ENCODE measurements at places on chromosomes 3 and 15.

DNA sequence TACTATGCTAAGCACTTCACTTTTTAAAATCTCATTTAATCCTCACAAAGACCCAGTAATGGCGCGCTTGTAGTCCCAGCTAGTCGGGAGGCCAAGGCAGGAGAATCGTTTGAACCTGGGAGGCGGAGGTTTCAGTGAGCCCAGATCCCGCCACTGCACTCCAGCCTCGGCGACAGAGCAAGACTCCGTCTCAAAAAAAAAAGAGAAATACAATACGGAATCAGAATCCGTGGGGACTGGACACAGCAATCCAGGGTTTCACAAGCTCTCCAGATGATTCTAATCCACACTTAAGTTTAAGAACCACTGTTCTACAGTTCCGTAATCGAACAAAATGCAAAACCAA is 426 bp upstream of the SUMF1 start:
- DNase-seq: no peak

DNA sequence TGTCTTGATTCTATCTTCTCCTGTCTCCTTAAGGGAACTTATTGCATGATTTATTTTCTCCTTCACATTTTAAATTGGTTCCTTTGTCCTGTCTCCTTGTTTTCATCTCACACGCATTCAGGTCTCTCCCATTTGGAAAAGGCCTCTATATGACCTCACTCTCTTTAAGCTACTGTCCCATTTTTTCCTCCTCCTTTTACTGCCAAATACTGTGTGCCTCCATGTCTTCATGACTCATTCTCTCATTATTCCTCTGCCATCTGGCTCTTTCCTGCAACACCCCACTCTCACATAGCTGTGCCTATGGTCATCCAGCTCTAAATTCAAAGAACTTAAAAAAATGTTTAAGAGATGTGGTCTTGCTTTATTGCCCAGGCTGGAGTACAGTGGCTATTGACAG is 48.0 kb downstream of the TYRO3 start:
- DNase-seq: no peak

- no peak for DNase-seq
Observed at GRCh38 chr3:28912120-28912885, 368.6 kb upstream of the RBMS3 start.

DNA sequence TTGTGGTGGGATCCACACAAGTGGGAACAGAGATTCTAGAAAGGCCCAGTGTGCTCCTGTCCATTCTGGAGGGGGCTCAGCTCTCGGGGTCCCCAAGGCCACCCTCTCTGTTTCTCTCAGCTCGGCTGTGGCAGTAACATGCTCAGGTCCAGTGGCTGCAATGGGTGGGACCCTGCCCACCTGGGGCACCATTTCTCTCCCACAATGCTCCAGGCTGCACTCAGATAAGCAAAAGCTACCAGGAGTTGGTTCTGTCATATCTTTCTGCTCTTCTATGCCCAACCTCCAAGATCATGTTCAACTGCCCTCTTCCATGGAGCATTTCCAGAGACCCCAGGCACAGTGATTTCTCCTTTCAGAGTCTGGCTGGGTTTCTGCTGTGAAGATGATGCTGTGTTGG is 40.8 kb downstream of the ITGA11 start:
- no peak for DNase-seq

- DNase-seq: no peak
Observed at GRCh38 chr3:17033516-17034168, 148.9 kb downstream of the PLCL2 start.

DNA sequence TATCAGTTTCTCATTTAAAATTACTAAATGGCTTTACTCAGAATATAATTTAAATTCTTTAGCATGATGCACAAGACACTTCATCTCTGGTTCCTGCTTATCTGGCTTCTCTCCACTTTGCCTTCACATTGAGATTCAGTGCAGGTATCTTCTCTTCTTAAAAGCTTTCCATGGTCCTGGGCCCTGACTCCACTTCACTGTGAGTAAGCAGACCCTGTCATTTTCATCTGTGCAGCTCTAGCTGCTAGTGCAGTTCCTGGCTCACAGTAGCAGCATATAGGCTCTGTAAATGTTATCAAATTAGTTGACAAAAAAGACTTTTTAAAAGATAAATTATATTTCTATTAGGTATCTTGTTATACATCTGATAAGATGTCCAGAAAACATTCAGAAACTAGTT is 58.8 kb downstream of the BCHE start:
- no peak for DNase-seq

GRCh38 chr3:59245300-59245858 is 195.6 kb upstream of the CFAP20DC start:
- DNase-seq: no peak

GRCh38 chr3:192831111-192831644 is 86.5 kb downstream of the MB21D2 start:
- no peak for DNase-seq

DNA sequence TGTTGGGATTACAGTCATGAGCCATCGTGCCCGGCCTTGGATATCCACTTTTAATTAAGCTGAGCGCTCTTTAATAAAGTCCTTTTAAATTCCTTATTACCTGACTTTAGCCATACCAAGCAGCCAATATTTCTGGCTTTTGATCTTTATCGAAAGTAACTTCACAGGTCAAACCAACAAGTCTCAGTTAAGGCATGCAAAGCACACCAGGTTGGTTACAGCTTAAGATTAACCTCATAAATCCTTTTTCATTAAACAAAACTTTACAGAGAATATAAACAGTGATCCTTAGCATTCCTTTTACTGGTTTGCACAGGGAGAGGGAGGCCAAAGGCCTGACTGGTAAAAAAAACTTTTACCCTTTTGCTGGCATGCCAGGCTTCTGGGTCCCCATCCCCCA is 17.7 kb downstream of the ZNF662 start:
- DNase-seq: no peak

GRCh38 chr3:84440291-84440690 is 518.5 kb upstream of the CADM2 start:
- no peak for DNase-seq

GRCh38 chr3:130968221-130968620 is 58.4 kb downstream of the ASTE1 start:
- DNase-seq: no peak

DNA sequence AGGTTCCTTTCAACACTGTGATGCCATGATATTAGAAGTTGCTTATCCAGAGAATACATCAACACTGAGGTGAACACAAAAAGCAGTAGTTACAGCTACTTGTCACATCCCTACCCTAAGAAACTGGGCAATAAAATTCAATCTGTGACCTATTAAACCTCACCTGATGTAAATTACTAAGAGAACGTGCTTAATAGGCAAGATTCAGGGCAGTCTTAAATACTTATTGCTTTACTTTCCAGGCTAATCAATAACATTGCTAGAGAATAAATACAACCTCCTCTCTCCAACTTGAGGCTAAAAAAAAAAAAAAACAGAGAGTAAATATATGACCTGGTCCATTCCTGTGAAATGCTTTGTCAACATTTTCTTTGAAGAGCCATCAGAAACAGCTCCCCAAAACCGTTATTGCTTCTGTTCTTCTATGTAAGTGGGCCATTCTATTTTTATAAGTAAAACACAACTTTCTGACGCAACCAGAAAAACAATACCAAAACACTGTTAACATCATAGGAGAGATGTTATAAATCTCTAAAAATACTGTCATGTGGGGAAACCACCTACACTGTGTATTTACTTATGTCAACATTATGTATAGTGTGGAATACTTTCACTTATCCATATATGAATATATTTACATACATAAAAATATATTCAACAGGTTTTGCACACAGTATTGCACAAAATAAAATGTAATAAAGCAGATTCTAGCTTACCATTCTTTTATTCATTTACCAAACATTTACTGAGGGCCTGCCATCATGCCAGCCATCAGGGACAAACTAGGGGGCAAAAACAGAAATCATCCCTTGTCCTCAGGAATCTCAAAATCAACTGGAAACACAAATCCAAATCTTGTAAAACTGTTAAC is 2.7 kb downstream of the NKIRAS1 start:
- DNase-seq: no peak

DNA sequence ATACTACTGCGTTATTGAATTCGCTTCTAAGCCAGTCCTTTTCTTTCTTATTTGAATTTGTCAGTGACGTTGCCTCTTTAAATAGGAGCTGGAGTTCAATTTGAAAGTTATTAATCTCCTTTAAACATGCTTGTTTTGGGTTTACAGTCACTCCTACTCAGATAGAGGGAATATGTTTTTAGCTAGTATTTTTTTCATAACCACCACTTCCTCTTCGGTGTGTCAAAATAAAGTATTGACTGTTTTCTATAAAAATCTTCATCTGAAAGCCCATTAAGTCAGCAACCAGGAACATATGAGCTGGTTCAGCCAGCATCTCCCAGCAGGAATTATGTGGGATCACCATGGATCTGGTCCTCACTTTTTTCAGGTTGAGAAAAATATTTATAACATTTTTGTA is 772.9 kb downstream of the DIPK2A start:
- DNase-seq: no peak

GRCh38 chr3:95815828-95816227 is 998.6 kb upstream of the EPHA6 start:
- DNase-seq: no peak

DNA sequence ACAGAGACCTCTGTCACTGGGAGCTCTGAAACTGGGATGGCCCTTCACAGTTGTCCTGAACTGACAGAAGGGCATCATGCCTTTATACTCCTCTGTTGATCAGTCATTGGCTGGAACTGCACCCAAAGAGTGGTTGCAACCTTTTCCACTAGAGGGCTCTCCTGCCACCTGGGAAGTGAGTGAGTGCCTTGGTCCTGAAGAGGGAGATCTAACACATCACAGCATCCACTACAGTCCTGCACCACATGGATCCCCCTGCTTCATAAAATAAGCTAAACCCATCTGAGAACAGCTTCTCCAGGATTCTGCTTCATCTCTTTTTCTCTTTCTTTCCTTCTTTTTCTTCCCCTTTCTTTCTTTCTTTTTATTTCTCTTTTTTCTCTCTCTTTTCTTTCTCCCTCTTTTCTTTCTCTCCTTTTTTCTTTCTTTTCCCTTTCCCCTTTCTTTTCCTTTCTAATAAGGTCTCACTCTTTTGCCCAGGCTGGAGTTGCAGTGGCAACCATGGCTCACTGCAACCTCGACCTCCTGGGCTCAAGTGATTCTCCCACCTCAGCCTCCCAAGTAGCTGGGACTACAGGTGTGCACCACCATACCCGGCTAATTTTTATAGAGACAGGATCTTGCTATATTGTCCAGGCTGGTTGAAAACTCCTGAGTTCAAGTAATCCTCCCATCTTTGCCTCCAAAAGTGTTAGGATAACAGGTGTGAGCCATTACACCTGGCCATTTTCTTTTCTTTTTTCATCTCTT is 42.8 kb upstream of the RAF1 start:
- peak; percentile 33 for DNase-seq

DNA sequence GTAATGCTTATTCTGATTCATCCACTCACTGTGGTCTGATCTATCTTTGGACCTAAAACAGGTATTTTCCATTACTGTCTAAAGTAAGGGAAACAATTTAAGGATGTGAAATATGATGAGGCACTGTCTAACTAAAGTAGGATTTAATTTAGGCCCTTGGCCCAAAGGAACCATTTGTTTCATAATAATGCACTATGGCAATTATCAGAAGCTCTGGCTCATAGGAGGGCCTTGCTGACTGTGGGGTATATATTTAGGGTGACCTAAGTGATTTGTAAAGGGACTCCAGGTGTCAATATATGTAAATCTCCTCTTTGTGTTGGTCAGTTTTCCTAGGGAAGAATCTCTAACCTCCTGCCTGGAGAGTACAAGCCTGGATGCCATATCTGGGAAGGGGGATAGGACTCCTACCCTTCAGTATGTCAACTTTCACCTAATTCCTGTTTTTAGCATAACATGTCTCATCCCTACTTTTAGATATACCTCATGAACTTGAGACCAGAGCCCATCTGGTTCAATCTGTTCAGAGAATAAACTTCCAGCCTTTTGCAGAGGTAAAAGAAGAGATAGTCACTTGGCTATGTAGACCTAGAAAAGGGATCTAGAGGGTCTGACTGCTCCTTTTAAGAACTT is 20.1 kb downstream of the DET1 start:
- DNase-seq: no peak

- DNase-seq: no peak
Observed at GRCh38 chr15:29685156-29686078, 136.9 kb downstream of the TJP1 start.

GRCh38 chr3:27049792-27050191 is 319.4 kb downstream of the NEK10 start:
- no peak for DNase-seq

GRCh38 chr3:123652342-123652984 is 67.6 kb upstream of the HACD2 start:
- DNase-seq: peak; percentile 26

DNA sequence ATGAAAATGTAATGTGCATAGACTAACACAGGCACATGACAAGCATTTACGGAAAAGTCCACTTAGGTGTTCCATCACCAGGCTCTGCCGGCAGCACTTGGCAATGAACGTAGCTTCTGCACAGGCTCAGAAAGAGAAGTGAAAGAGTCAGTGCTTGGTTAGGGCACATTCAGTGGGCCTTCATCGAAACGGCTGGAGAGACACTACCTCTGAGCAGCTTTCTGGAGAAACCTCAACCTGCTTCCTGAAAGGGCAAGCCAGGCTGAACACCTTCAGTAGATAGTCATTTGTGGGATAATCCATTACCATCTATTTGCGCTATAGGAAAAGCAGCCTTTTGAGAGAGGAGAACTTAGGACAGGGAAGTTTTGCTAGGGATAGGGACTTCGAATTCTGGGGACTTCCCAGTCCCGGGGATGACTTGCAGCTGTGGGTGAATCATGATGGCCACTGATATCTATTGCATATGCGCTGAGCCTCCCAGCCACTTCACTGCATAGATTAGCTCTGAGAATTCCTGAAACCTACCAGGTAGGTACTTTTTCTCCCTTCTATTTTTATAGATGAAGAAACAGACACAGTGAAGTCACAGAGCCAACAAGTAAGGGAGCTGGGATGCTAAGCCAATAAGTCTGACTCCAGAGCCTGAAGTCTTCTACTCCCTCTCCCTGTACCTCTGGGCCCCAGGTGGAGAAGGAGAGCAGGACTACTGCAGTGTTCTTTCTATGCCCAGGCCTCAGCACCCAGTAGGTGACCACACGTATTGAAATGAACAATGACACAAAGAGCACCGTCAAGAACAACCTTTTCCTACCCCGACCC is 4.2 kb upstream of the SH2D7 start:
- no peak for DNase-seq

DNA sequence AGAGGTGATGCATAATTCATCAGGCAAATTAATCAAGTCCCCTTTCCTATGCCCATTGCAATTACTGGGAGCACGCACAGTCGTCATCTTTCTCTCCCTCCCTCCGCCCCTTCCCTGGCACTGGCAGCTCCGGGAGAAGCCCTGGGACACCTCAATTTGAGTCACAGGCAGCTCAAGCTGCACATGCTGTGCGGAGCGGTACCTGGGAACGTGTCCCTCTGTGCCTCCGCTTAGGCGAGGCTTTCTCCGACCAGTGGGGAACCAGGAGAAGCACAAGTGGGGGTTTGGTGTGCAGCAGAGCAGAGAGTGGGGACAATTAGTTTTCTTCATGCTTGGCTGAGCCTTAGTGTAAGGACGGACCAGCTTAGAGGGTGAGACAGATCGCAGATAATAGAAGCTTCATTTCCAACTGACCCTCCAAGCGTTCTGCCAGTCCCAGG is 88.3 kb downstream of the SOX14 start:
- no peak for DNase-seq
